ENCODE measurements at places on chromosomes 3 and 15.

DNA sequence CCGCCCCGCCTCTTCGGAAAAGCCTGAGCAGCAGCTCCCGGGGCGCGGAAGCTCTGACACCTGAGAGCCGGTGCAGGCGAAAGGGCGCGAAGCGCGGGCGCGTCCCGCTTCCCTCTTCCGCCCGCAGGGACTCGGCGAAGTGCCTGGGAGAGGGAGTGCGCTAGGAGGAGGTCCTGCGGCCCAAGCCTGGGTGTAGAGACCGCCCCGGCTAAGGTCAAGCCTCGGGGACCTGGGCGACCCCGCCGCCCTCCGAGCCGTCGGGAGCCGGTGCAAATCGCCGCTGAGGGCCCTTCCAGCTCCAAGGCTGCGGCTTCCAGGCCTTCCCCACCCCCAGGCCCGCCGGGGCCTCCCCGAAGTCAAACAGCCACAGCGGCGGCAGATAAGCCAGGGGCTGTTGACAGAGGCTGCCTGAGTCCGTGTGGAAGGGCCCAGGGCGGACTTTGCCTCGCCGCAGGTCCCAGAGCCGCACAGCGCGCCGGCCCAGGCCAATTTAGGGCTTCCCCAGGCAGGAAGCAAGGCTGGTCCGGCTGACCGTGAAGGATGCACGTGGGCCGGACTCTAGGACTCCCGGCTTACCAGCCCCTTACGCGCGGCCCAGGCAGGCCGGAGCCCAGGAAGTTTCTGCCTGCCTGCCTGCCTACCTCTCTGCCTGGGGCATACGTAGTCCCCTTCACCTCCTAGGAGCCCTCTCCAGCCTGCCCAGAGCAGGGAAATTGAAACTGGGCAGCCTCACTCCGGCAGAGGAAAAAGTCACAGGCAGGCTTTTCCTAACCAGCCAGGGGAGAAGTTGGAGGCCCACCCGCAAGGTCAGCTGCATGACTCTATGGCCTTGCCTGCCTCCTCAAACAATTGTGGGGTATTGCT is 2.3 kb downstream of the ITPKA start:
- no peak for DNase-seq

DNA sequence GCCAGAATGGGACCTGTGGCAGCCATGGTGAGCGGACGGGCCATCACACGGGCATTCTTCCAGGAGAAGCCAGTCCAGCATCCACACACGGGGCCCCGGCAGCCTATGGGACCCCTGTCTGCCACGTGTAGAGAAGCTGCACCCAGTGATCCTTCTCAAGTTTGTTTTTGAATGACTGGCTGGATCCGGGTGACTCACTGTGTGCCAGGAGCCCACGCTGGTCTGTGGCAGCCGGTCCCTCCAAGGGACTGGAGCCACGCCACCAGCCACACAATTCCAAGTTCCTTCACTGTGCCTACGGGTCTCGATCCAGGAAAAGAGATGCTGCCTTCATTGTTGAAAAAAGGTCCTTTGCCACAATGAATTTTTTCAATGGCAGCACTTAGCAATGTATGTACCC is 58.1 kb downstream of the ATP10A start:
- DNase-seq: no peak

DNA sequence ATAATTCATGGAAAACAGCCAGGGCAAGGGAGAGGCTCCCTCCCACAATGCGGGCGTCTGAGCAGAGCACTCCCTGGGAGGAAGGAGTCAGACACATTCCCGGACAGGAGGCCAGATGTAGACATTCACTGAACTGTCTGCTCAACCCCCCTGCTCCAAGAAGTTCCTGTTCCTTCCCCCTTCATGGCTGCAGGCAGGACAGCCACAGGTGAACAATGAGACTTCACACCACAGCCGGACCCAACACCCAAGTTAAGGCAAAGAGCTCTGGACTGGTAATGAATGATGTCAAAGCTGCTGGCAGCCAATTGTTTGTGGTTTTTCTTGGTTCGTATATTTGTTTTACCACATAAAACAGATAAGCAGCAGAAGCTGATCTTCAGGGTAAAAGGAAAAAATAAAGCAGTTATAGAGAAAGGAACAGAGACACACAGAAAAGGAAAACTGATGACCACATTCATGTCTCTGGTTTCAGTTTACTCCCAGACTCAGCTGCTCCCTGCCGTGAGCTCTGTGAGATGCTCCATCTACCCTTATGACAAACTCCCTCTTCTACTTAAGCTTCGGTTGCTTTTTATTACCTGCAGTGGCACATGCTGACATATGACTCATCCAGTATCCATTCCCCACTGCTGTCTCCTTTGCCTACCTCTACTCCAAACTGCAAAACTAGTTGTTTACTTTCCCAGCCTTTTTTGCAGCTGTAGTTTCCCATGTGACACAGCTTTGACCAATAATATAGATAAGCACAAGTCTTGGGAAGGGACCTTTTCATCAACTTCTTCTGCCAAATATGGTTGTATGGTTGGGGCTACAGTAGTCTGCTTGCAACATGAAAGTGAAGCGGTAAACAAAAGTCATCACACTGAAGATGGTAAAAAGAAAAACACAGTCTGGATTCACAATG is 33.1 kb downstream of the DZIP1L start:
- DNase-seq: no peak

GRCh38 chr3:54986294-54986693 is 58.4 kb upstream of the LRTM1 start:
- DNase-seq: no peak

DNA sequence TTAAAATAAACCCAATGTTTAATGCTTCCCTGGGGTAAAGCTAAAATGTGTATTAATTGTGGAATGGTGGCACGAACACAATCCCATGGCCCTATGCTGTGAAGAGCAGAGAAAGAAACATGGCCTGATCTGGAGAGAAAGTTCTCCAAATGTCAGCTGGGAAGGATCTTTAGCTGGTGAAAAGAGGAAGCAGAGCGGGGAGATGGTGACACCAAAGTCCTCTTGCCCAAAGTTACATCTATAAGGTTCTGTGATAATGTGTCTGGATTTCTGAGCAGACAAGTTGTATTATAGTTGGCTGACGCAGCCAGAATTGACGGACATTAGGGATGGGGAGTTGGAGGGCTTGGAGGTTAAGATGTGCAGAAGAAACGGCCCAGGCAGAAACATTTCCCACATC is 196.2 kb downstream of the CHST2 start:
- no peak for DNase-seq
